RCC 7860 (cell line): ENCODE measurements at places on chromosomes 5 and 9.

DNA sequence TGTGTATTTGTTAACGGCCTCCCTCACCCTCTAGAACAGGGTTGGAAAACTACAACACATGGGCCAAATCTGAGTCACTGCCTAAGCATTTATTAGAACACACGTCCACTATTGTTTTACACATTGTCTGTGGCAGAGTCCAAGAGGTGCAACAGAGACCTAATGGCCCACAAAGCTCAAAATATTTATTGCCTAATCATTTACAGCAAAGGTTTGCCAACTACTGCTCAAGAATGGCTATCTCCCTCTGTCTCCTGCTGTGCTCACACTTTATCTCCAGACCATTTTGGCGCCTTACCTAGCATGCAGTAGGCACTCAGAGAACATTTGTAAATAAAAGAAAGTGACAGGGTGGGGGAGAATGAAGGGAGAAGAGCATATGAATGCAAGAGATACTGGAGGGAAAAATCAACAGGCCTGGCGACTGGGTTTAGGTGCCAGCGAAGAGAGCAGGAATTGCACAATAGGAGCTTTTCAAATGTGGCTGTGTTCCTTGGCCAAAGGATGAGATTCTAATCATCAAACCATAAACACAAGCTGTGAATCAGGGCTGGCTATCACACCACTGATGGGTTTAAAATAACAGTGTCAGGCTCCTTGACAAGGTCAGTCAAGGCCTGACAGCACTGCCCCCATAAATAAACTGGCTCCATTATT is 80.3 kb downstream of the EPB41L4A start:
- DNase-seq, result peak; percentile 32

GRCh38 chr9:76044266-76044819 is 153.9 kb downstream of the PCSK5 start:
- no peak for DNase-seq

DNA sequence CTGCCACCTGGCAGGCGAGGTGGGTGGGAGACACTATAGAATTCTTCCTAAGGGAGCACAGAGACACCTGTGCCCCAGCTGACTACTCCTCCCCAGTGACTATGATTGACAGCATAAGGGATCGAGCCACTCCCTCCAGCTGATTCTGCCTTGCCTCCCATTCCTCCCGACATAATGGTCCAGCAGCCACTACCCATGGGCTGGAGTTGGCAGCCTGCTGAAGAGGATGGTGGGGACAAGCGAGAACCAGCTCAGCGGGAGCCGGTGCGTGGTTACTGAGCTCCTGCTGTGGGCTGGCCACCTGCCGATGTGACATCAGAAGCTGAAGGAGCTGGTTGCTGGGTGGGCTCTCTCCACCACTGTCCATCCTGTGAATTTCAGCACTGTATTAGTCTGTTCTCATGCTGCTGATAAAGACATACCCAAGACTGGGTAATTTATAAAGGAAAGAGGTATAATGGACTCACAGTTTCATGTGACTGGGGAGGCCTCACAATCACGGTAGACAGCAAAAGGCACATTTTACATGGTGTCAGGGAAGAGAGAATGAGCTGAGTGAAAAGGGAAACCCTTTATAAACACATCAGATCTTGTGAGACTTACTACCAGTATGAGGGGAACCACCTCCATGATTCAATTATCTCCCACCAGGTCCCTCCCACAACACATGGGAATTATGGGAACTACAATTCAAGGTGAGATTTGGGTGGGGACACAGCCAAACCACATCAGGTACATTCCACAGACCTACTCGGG is 12.1 kb upstream of the NCS1 start:
- DNase-seq, result no peak

DNA sequence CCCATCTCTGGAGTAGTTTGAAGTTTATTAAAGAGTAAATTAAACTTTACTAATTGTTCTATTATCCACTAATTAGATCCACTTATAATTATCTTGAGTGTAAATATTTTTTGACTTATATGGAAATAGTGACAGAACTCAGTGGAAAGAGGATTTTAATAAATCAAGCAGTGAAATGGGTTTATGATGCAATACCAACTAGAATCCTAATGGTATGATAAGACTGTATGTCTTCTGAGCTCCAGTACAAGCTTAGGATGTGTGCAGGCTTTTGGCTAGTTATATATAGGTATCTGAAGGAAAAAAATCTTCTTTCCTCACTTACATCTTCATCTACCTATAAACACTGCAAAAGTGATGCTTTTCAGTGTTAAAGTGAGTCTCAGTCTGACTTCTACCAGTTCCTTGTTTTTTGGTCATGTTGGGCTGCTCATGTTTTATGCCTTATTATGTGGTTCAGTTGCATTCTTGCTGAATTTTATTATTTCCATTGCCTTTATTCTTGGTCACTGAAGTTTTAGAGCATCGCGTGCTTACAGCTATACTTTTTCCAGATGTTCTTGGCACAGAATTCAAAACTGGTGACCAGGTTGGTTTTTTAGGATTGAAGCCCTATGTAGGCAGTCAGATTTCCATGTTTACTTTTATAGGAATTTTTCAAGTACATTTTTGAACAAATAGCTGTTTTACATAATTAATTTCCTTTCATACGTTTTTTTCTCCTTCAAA is 30.5 kb downstream of the XRCC4 start:
- DNase-seq, result no peak

DNA sequence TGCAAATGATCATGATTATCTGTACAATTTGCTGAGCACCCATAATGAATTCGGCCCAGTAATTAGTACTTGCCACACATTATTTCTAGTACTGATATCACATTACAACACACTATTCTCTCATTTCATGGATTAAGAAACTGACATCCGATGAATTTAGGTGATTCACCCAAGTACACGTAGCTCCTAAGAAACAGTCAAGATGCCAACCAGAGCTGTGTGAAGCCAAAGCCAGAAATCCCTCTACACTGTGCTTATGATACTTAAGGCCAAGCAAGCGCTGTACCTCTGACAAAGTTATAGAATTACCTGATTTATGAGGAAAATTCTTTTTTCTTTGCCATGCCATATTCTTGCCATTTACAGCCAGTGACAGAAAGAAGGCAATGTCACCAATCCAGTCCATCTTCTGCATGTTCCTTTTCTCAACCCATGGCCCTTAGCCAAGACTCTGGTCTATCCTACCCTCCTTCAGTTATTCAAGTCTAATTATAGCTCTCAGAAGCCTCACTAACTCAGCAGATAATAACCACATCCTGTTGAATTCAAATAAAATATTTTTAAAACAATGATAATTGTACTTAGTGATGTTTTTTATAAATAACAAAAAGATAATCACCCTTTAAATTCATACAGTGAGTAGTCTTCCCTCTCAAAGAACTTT is 74.3 kb upstream of the PTGER4 start:
- no peak for DNase-seq

DNA sequence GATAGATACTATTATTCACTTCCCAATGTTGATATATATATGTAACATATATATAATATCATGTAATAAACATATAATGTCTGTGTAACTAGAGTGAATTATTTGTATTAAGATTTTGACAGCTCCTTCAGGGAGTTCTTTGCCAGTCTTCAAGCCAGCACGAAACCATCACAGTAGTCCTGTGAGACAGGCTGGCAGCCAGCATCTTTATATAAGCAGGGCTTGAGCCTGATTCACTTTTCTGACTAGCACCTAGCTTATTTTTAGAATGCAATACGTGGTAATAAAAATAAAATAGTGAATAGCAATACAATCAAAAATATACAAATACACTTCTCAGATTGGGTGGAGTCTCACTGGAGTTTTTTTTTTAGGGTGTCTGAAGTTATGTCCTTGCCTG is 20.7 kb upstream of the GDA start:
- no peak for DNase-seq

DNA sequence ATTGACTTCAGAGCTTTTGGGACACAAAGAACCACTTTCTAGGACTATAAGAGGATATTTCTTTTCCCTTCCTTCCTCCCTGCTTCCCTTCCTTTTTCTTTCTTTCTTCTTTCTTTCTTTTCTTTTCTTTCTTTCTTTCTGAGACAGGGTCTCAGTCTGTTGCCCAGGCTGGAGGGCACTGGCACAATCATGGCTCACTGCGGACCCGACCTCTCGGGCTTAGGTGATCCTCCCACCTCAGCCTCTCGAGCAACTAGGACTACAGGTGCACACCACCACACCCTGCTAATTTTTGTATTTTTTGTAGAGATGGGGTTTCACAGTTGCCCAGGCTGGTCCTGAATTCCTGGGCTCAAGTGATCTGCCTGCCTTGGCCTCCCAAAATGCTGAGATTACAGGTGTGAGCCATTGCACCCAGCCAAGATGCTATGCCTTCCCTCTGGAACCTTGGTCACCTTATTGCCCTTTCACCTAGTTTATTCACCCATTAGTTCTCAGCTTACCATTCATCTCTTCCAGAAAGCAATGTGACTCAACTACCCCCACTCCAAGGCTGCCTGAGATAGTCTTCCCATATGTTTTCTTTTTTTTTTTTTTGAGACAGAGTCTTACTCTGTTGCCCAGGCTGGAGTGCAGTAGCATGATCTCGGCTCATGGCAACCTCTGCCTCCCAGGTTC is 10.1 kb downstream of the PLIN2 start:
- peak; percentile 54 for DNase-seq

GRCh38 chr9:125183054-125183453 is 6.5 kb downstream of the PPP6C start:
- no peak for DNase-seq

- no peak for DNase-seq
Measured at GRCh38 chr9:96399325-96399633, 15.8 kb upstream of the SLC35D2 start.

GRCh38 chr9:131019388-131020239 is 10.6 kb downstream of the LAMC3 start:
- no peak for DNase-seq

- no peak for DNase-seq
Measured at GRCh38 chr5:96439477-96440184, 6.6 kb upstream of the PCSK1 start.

GRCh38 chr9:81588148-81588871 is 101.0 kb downstream of the TLE1 start:
- peak; percentile 99 for DNase-seq

DNA sequence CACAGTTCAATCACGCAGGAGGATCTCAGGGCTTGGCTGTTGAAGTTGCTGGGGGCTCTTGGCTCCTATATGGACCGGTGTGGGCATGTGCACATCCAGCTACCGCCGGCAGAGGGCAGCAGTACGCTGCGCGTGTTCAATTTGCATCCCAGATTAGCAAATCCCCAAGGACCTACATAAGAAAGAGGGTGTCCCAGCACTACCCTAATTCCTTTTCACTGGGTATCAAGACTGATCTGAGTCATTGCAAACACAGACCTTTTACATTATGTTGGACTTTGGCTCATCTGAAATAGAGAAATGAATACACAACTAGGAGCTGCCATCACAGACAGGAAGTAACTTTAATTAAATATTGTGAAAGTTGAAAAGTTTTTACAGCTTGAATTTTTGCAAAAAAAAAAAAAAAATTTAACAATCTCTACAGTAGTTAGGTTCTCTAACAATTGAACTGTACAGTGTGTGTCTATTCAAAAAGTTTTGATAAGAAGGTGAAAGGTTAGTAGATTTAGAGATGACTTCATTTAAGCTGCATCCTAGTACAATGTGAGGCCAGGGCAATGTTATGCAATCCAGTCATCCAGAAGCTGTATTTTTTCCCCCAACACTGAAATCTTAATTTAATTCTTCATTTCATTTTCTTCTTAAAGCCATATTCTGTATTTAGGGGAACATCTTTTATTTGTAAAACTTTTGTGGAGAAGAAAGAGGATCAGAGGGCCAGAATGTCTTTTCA is 404.0 kb downstream of the EBF1 start:
- peak; percentile 8 for DNase-seq

DNA sequence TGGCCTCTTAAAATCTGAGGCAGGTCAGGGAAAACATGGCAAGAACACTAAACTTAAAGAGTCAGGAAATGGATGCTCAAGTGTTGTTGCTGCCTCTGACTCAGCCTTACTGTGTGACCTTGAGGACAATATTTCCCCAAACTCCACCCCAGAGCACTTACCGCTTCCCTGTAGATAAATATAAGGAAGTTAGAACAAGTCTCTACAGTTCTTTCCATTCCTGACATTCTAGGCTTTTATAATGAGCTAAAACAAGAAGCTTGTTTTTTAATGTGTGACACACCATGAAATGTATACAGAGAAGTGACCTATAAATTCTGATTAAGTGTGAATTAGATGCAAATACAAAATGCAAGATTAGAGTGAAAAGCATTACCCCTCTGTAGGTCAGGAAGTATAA is 129.3 kb downstream of the GRIA1 start:
- DNase-seq, result no peak

- DNase-seq, result no peak
Measured at GRCh38 chr5:178312880-178313282, 80.3 kb upstream of the PHYKPL start.

GRCh38 chr5:66861402-66861801 is 265.2 kb downstream of the MAST4 start:
- DNase-seq, result no peak

- no peak for DNase-seq
Measured at GRCh38 chr9:35757226-35757891, 3.3 kb upstream of the MSMP start.

DNA sequence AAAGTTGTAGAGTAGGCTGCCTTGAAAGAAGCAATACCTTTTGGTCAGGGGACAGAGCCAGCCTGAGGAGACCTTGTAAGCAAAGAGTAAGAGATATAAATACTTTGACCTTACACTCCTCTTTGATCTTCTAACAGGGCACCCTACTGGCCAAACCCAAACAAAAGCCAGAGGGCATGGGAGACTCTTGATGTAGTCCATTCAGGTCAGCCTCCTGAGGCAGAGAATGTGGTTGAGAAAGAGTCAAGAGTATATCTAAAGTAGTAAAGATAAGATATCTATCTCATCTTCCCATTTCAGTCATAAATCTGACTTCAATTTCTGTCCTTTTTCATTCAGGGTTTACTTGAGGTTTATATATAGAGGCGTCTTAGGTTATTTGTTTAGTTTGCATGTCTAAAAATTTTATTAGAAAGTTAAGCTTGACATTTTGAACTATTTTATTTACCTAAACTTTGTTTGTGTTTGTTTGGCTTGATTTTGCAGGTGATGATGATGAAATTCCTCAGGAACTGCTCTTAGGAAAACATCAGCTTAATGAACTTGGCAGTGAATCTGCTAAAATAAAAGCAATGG is 125.7 kb downstream of the NIPBL start:
- DNase-seq, result no peak

DNA sequence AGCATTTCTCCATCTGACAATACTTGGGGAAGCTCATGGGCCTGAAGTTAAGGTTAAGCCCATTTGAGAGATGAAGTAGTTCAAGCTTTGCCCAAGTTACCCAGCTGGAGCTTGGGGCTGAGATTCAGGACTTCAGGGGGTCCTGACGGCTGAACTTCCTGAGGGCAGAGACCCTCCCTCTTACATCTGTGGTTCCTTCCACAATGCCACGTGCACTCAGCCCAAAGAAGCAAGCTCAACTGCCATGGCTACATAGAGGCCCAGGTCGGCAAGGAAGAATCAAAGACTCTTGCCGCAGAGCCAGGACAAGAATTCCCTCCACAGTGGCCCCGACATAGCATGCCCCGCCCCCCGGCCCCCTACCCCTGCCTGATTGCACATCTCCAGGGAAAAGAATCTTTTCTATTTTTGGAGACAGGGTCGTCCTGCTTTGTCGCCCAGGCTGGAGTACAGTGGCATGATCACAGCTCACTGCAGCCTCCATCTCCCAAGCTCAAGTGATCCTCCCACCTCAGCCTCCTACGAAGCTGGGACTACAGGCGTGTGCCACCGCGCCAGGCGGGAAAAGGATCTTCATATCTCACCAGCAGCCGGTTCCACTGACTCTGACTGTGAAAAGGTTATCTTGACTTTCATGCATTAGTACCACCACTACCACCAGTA is 9.2 kb downstream of the PHF19 start:
- DNase-seq, result no peak
